ENCODE measurements at places on chromosomes 7 and 10. TPM values are rescaled to one million over a fixed set of nuclear protein-coding genes. Genes with fewer than 3 reads are reported as not detected.

- DNase-seq = no peak
These were observed 39.1 kb downstream of the DOCK4 start for GRCh38 chr7:112167147-112167546.

GRCh38 chr10:6445671-6446316, 134.3 kb downstream of the PRKCQ start:
- DNase-seq = peak; percentile 73

DNA sequence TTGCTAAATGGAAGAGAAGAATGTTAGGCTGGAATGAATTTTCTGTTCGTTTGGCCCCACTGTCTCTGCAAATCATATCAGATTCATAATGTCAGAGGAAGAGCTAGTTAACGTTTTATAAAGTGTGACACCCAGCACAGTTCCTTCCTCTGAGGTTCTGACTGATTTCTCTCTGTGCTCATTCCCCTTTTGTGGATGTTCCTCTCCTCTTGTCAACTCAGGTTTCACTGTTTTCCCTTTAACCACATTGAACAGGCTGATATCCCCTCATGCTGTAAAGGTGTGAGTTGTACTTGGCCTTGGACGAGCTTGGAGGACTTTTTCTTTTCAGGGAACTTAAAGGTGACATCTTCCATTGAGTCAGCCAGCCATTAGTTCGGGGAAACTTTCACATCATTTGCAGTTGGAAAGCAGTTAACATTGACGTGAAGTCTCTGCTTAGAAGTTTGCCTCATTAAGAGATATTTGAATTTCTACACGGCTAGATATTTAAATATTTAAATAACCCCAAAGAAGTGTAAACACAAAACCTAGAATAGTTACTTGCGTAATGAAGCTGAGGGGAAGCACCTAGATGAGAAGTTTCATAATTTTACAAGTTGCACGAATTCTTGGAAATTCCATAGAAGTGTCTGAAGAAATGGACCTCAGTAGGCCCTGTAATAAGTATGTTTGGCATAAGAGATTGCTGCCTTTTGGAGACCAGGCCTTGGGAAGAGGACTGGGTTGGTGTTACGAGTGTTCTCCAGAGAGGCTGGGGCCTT, 101.5 kb upstream of the EGR2 start:
- DNase-seq = no peak

DNA sequence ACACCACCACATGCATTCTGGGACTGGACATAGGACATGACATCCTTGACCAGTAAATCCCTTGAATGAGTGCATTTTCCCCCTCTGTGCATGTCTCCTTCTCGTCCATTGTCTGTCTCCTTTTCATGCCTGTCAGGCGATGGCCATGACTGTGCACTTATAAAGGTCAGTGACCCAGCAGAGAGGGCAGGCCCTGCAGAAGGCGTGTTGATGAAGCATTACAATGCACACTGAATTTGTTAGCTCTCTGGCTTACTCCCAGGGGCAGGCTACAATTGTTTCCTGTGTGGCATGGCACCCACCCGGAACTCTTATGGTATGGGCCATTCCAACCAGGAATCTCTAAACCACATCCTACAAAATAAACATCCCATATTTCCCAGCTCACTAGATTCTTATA, 71.1 kb downstream of the SAMD9 start:
- peak; percentile 46 for DNase-seq

- no peak for DNase-seq
These were observed 251.5 kb downstream of the DOCK4 start for GRCh38 chr7:111954474-111955381.

DNA sequence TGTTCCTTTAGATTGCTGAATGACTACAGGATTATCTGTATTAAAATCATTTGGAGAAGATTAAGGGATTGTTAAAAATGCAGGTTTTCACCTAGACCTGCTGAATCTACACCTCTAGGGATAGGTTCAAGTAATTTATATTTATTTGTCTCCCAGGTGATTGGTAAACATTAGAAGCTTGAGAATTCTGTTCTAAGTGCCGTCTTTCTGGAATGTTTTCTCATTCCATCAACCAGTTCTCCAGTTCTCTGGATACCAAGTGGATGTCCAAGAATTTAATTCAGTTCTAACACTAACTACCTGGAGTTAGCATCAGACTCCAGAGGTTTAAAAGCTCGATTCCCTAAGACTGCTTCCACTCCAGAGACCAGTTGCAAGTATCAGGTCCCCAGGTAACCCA, 110.9 kb downstream of the PRTFDC1 start:
- DNase-seq = no peak

- no peak for DNase-seq
These were observed 9.2 kb downstream of the ZNF800 start for GRCh38 chr7:127383123-127383835.

DNA sequence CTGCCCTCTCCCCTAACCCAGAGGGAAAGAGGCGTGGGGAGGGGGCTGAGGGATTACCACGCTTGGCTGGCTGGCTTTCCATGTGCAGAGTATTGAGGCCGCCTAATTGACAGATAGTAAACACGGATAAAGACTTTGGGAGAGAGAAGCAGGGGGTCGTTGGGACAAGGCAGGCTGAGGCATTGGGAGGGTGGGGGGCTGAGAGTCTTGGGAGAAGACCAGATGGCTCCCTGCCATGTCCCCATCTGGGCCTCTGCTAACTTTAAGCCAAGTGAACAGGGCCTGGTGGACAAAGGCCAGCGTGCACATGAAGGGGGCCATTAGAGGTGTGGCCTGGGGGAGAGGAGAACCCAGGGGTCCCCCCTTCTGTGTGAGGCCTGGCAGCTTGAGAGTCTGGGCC, 55.4 kb upstream of the MXI1 start:
- DNase-seq = no peak

GRCh38 chr7:112504093-112504695, 23.4 kb downstream of the LSMEM1 start:
- no peak for DNase-seq

Gene PLPP4
- total RNA-seq = not detected

Gene OR2A5
- not detected for total RNA-seq

Gene METTL2B
- 17.1 TPM for total RNA-seq

Gene PAPOLB
- total RNA-seq = 0.08 TPM

Gene INA
- not detected for total RNA-seq

Gene FKBP6
- total RNA-seq = not detected

Gene COMTD1
- total RNA-seq = 32.3 TPM
